ENCODE measurements at places on chromosomes 6 and 20. TPM values are rescaled to one million over a fixed set of nuclear protein-coding genes. Genes with fewer than 3 reads are reported as not detected.

Gene CCN6
- total RNA-seq, result 6.7 TPM

DNA sequence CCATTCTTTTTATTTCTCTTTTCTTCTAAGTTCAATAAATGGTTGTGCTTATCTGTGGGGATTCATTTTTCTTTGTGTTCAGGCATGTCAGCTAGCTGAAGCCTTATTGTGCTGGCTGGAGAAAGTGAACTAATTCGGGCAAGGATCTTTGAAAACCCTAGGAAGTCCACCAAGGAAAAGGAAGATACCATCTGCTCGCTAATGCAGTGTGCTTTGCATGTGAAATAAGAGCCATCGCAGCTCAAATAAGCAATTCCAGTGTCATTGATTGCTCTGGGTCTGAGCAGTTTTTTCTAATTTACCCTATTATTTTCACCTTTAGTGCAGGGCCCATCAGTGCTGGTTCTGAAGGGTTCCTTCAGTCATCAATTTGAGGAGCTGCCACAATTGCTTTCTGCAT is 309.4 kb upstream of the SOX4 start:
- DNase-seq, result no peak
- no peaks in the 10 kb centered on the region for H3K4me1 ChIP-seq
- no peaks in the 10 kb centered on the region for H3K36me3 ChIP-seq
- H3K4me3 ChIP-seq, result no peak overlapping the region

DNA sequence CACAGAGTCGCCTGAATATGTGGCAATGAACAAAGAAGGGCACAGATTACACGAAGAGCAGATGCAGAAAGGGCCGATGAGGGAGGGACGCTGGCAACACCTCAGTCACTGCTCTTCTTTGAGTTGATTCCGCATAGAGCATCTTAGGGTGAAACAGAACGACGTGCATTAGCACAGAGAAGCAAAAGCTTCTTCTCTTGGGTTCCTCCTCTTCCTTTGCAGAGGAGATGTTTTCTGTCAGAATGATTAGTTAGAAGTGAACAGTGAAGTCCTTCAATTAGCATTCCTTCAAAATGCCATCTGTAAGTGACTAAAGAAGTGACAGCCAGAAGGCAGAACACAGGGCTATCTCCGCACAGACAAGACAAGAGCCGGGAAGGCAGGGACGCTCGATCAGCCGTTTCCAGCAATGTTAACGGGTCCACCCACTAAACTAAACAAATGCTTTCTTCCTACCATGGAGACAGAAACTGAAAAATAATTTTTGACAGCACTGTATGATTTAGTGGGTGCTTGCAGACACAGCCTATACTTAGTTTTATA is 219.8 kb upstream of the AGPAT4 start:
- H3K36me3 ChIP-seq, result no peaks in the 10 kb centered on the region
- no peak for DNase-seq
- no peaks in the 10 kb centered on the region for H3K27me3 ChIP-seq
- no peak overlapping the region for H3K4me3 ChIP-seq
- no peak overlapping the region for H3K27ac ChIP-seq

Gene LHFPL5
- 0.47 TPM for total RNA-seq

Gene HMGA1
- 46.5 TPM for total RNA-seq

- no peaks in the 10 kb centered on the region for H3K36me3 ChIP-seq
- H3K27ac ChIP-seq, result no peak overlapping the region
- H3K4me1 ChIP-seq, result no peaks in the 10 kb centered on the region
Observed at GRCh38 chr6:147758303-147758702, 249.8 kb downstream of the SAMD5 start.

Gene TOX2
- 5.9 TPM for total RNA-seq

Gene SNAI1
- 3.7 TPM for total RNA-seq

DNA sequence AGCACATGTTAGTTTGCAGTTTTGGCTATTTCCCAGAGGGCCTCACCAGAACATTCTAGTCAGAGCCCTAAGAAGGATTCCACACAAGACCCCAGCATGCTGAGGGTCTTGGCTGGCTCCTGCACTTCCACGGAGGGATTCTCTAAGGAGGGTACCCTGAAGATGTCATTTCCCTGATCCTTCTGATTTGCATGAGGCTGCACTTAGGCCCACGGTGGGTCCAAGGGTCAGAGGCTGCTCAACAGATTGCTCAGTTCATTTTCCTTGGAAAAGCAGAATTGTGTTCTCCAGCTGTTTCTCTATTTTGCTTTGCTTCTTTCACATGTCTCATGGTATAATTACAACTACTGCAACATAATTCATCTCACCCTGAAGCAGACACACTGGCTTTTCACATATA is 22.2 kb downstream of the PREP start:
- DNase-seq, result no peak
- H3K27me3 ChIP-seq, result no peaks in the 10 kb centered on the region
- H3K36me3 ChIP-seq, result no peaks in the 10 kb centered on the region
- no peak overlapping the region for H3K27ac ChIP-seq

Gene GABRR2
- 0.38 TPM for total RNA-seq

- H3K4me1 ChIP-seq, result no peaks in the 10 kb centered on the region
- no peaks in the 10 kb centered on the region for H3K36me3 ChIP-seq
- no peak for DNase-seq
- H3K4me3 ChIP-seq, result no peak overlapping the region
Observed at GRCh38 chr6:130035211-130035610, 16.8 kb downstream of the L3MBTL3 start.

All from kidney (tissue), 22 donors.